ENCODE measurements at places on chromosomes 5 and 9.

DNA sequence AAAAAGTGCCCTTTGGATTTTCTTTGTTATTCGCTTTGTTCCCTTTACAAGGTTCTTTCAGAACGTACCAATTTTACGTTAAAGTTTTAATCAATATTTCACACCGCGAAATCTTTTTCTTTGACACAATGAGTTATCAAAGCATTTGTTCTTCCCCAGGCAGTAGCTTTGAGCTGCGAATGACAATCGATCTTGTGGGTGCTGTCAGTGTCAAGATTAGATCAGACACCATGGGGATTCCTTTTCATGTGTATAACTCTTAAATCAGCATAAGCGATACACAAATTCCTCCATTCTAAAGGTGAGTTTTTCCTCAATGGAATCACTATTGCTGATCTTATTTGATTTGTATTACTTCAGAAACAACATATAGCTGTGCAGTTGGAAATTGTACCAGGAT is 145.5 kb downstream of the ST8SIA4 start:
- DNase-seq, result no peak

DNA sequence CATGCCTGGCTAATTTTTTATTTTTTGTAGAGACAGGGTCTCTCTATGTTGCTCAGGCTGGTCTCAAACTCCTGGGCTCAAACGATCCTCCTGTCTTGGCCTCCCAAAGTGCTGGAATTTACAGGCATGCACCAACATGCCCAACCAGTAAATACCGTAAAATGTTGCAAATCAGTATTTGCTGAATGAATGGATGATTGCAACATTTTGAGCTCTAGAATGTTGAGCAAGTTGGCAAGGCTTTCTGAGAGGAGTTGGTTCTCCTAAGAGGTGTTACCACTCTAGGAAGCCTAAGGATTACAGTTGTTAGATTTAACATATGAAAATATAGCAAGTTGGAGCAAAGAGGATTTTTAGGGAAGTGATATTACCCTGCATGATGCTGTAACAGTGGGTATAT is 15.6 kb upstream of the DMXL1 start:
- no peak for DNase-seq

GRCh38 chr9:95085036-95085770 is 232.3 kb downstream of the FANCC start:
- no peak for DNase-seq

DNA sequence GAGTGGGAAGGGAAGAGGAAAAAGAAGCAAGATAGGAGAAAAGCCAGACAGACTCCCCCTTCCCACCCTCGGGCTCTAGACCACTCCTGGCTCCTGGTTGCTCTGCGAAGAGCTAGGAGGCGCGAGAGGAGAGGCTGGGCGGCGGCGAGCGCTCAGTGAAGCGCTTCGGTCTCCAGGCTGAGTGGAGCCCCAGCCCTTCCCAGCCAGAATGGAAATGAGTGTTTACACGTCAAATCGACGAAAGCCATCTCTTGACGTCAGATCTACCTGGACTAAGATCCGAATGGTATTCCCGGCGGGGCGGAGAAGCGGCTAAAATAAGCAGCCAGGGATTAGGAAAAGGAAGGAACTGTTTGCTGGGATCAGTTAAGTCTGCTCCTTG is at the start of gene PCSK1:
Gene PCSK1, minus strand, starts transcription at position 183 of the 382 bp plus-strand sequence. CDS start 206 bp downstream, outside the sequence.
- DNase-seq, result no peak

DNA sequence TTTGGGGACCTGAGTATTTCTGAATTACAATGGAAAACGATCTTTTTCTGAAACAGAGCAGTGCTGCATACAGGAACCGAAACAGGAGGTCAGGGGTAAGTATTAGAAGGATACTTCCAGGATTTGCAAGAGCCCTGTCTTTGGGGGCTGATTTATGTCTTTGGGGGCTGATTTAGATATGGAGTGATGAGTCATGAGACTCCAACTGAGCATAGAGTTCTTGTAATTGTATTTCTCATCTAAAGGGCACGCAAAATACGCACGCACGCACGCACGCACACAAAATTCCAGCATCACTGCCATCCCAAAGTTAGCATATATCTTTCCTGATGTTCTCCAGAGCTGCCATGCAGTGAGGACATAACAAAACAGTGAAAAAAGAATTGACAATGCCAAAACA is 414.8 kb upstream of the CCNH start:
- no peak for DNase-seq

DNA sequence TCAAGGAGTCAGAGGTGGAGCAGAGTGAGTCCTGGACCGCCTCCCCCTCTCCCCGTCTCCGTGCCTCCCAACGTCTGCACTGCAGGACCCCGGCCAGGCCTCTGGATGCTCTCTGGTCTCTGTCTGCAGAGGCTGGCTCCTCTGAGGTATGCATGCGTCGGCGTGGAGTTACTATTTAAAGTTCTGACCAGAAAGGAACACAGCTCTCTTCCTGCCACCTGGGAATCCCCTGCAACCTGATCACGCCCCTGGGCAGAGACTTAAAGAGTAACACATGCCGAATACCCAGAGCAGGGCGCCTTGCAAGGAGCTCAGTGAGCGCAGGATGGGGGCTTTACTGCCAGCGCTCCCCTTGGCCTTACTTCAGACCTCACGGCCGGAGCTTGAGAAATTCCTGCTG is 16.0 kb downstream of the ANXA6 start:
- no peak for DNase-seq

- DNase-seq, result no peak
These were observed 260.3 kb upstream of the DAPK1 start for GRCh38 chr9:87237336-87237735.

DNA sequence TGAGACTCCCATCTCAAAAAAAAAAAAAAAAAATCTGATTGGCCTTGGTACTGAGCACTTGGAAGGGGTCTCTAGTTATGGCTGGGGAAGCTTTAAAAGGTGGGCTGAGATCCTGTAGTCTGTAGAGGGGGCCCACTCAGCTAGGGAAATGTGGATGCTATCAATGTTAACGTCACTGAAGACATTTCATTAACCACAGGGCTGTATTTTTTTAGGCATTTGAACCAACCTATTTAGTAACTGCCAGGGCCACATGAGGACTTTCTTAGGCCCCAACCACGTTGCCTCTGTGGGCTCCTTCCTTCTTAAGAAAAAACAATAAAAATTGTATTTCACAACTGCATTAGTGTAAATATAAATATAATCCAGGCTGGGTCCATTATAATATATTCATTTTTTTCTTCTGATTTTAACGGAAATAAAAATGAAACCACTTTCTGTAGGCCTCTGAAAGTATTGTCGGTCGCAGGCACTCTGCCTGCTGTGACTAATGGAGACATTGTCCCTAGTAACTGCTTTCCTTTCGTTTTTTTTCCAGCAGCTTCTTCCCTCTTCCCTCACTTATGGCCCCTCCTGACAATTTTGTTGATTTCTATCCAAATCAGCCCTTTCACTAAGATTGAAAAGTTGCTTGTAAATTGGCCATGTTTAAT is 71.6 kb downstream of the GCNT1 start:
- DNase-seq, result no peak

DNA sequence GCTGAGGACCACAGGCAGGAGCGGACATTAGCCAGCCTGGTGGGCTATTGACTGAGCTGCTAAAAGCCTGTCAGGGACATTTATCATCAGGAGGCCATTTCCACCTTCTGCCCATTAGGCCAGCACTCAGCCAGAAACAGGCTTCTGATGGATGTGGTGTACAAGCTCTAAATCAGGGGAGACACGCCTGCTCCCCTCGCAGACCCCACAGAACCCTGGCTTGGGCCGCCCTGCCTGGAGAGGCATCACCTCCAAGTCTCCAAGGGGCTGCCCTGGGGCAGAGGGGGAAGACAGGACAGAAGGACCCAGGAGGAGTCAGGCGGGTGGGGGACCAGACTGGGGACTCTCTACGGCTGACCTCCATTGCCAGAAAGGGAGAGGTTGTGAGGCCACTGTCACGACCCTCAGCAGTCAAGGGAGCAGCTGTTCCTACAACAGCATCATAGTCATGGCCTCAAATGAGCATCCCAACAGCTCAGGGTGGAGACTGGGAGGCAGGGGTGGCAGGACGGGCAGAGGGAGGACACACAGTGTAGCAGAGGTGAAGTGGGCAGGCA is 24.0 kb upstream of the TRIM14 start:
- DNase-seq, result no peak

- no peak for DNase-seq
These were observed 175.8 kb upstream of the IER5L start for GRCh38 chr9:129353697-129354336.

- no peak for DNase-seq
These were observed 17.5 kb downstream of the LMX1B start for GRCh38 chr9:126631254-126631653.

GRCh38 chr9:127586537-127586936 is 25.5 kb upstream of the STXBP1 start:
- peak; percentile 35 for DNase-seq

GRCh38 chr9:114174876-114175771 is 19.8 kb downstream of the COL27A1 start:
- no peak for DNase-seq

All from stimulated activated CD4-positive, alpha-beta T cell treated with anti-CD3 and anti-CD28 coated beads, Interleukin-1b, Interleukin-23, amount 100 ng/mL, for 1 hour (primary cell).